Esophagus squamous epithelium (tissue), 5 donors: ENCODE measurements at places on chromosomes 7 and 10.

- no peak for DNase-seq
Measured at GRCh38 chr10:37930423-37930822, 46.0 kb downstream of the ZNF25 start.

- no peak for DNase-seq
Measured at GRCh38 chr7:103632972-103633371, 187.0 kb upstream of the SLC26A5 start.

DNA sequence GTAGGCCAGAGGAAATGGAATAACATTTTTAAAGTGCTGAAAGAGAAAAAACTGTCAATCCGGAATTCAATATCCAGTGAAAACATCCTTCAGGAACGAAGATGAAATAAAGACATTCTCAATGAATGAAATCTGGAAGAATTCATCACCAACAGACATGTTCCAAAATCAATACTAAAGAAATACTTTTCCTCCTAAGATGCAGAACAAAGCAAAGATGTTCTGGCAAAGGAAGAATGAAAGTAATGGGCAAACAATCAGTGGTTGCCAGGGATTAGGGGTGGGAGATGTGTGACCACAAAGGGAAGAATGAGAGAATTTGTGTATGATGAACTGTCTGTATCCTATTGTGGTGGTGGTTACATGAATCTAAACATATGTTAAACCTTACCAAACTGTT is 52.8 kb upstream of the EEPD1 start:
- no peak for DNase-seq

GRCh38 chr7:120785095-120785494 is 72.8 kb downstream of the TSPAN12 start:
- no peak for DNase-seq

GRCh38 chr7:100401811-100402210 is 26.7 kb downstream of the ZCWPW1 start:
- DNase-seq = no peak

- DNase-seq = no peak
Measured at GRCh38 chr10:127921075-127921752, 14.3 kb downstream of the PTPRE start.

DNA sequence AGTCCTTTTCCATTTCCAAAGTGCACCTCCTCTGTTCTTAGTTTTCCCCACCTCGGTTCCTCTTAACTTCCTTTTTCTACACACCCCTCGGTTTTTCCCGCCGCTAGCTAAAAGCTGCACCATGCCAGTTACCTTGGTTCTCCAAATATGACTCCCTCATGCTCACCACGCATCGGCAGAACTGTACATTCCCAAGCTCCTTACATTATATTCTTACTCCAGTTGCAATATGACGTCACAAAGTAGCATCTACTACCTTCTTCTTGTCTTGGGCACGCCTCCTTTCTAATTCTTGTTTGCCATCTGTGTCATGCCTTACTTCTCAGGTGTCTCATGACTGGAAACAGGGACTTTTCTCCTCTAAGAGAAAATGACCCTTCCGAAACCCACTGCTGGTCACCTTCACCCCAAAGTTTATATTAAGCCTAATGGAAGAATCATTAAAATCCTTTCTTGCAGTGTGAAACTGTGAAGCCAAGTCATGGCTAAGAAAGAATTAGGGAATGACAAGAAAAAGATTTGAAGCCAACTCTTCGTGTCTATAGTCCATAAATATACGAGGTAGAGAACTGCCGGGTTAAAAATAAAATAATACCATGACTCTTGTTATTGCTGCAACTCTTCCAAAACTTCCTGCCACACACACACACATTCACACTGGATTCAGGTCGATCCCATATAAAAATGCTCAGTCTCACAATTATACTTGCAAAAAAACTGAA is 1.7 kb downstream of the ESYT2 start:
- DNase-seq = no peak

GRCh38 chr7:45179666-45180065 is 22.1 kb downstream of the RAMP3 start:
- DNase-seq = no peak

GRCh38 chr10:131885391-131886165 is 15.2 kb upstream of the PPP2R2D start:
- no peak for DNase-seq

DNA sequence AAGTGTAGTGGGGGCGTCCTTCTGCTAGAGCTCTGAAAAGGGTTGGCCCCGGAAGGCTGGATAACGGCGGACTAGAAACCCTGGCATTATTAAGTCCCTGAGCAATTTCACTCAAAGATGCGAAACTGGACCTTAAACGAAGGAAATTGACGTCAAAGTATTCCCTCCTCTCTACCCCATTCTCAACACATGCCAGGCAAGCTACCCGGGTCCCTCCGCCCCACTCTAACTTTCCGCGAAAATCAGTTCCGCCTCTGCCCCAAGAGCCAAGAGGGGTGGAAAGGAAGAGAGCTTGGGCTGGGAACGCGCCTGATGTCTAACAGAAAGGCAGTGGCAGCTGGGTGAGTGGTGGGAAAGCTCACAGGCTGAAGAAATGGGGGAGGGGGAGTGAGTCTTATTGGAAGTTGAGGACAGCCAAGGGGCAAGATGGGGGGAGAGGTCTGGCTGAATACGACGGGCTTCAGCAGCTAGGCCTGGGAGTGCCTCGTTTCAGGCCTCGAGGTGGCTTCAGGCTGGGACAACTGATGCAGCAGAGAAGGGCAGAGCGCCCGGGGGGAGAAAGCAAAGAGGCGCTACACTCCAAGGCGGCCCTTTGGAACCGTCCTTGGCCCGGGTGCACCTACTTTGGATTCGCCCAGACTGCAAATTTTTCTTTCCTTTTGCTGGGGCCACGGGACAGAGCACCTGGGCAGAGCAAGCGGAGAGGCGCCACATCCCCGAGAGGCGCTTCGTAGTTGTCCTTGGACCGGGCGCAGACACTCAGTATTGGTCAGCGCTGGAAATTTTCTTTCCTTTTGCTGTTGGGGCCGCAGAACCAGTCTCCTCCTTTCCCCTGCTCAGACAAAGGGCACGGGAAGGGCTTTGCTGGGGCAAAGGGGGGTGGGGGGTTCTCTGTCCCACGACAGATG is 2.0 kb upstream of the FEZF1 start:
- DNase-seq = no peak

DNA sequence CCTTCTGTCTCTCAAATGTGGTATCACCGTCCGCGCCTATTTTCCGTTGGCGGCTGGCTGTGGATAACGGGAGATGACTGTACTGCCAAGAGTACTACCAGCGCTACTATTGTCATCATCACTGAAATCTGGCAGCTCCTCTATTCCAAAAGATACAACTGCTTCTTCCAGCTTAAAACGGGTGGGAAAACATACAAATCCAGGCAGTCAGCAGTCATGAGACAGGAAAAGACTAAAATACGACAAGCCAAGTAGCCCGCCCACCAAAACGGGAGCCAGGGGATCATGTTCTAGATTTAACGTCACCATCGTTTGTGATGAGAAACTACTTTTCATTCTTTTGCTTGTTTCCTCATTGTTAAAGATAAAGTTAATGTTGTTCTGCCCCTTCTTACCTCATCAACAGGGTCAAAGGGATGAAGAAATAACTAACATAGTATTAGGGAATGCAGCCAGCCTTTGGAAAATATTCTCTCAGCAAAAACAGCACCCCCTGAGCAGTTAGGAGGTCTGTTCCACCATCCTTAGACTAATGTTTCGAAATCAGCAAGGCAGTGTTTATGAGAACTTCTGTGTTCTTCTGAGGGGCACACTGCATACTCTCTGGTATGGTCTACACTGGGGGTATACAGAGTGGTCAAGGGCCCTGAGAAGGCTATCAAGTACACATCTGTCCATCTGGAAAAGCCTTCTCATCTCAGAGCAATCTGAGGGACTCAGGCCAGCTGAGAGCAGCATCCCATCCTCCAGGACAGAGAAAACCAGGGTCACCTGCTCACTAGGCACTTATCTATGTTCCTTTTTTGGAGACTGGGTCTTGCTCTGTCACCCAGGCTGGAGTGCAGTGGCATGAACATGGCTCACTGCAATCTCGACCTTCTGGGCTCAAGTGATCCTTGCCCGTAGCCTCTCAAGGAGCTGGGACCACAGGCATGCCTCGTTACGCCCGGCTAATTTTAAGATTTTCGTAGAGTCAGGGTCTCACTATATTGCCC is 47.5 kb downstream of the GNA12 start:
- no peak for DNase-seq

DNA sequence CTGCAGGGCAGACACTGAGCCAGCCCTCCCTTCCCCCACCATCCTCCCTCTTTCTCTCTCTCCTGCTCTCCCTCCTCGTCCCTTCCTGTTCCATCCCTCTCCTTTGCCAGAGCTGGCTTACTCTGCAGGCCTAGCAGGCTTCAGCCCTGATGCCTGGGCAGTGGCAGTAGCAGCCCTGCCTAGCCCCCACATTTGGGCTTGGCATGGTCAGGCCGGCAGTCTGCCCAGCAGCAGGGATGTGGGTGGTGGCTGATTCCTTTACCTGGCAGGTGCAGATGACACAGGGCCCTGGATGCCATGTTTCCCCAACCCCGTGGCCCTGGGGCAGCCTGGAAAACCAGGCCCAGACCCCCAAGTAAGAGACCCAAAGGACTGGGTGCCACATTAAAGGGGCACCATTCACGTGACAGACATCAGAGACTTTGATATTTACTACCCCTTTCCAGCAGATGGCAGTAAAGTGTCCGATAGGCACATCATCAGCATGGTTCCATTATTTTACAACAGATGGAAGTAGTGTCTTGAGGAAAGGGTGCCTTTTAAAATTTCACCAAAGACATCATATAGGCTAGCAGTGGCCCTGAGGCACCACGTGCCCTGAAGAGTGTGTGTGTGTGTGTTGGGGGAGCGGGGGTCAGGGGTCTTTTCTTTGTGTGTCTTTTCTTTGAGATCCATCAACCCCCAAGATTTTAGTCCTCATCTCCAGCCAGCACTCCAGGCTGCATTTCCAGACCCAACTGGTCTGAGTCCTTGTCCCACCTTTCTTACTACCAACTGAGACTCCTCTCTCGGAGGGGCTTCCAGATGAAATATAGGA is 5.9 kb downstream of the KCP start:
- DNase-seq = no peak

- no peak for DNase-seq
Measured at GRCh38 chr10:377228-377627, 242.0 kb downstream of the ZMYND11 start.
